Muscle of back (tissue), 13 donors: ENCODE measurements at places on chromosomes 4 and X. TPM values are rescaled to one million over a fixed set of nuclear protein-coding genes. Genes with fewer than 3 reads are reported as not detected.
A peak's percentile ranks its signal among the peaks of the same experiment; 100 is the strongest.

DNA sequence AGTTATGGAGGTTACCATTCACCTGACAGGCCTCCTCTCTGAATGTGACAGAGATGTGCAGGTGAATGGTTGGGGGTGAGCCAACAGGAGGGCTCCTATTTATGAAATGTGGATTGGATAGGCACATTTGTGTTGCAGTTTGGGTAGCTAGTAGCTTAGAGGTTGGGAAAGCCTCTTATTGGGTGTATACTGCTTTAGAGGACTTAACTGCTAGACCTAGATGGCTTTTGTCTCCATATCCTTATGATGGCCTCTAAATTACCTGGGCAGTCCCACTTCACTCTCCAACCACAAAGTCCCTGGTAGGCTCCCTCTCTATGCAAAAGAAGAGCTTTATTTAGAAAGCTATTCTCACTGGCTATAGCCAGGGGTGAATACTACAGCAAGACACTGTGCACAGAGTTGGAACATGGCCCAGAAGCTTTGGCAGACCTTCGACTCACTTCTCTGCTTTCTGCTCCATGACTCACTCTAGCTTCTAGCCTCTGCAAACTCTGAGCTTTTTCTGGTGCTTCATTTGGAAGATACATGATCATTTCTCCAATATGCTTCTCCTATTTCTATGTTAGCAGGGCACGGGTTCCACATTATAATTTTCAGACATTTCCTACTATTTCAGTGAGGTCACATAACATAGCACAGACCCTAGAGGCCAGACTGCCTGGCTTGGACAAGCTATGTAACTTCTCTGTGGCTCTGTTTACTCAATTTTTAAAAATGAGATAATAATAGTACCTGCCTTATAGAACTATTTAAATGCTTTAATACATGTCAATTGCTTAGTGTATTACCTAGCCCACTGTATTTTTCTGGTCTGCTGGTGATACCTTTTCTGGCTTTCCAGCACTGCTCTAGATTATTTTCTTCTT is 6.0 kb upstream of the VGLL1 start:
- DNase-seq = peak; percentile 89

DNA sequence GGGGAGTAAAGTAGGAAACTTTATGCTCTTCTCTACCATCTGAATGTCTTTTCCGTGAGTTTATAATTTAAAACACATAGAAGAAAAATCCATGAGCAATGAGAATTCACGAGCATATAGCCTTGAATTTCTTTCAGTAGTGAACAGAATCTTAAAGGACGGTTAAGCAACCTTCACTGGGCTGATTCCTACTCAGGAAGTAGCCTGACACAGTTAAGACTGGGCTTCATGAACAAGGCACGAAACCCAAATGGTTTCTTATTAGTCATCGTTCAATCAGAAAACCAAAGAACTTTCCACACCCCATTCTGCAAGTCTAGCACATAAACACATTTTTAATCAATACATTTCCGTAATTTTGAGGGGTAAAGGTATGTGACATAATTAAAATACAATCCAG is 95.8 kb downstream of the SH3KBP1 start:
- DNase-seq = no peak

- DNase-seq = no peak
Measured at GRCh38 chr4:41012293-41012692, 202.0 kb downstream of the APBB2 start.

- no peak for DNase-seq
Measured at GRCh38 chr4:186159613-186160012, 31.8 kb upstream of the CYP4V2 start.

- peak; percentile 49 for DNase-seq
Measured at GRCh38 chr4:5712517-5712916, 1.5 kb downstream of the EVC start.

GRCh38 chr4:67054896-67055295 is 490.4 kb downstream of the CENPC start:
- DNase-seq = no peak

DNA sequence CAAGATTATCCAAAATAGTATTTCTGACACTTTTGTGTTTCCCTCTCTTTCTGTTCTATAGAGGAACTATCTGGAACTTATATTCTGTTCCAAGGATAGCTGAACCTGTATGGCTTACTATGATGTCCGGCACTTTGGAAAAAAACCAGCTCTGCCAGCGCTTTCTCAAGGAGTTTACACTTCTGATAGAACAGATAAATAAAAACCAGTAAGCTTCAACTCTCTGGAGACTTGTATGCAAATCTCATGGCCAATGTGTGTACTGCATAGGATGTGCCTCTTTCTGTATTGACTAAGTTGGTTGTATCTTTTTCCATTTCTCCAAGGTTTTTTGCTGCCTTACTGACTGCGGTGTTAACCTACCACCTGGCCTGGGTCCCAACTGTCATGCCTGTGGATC is 92.5 kb downstream of the FNIP2 start:
- DNase-seq = no peak

DNA sequence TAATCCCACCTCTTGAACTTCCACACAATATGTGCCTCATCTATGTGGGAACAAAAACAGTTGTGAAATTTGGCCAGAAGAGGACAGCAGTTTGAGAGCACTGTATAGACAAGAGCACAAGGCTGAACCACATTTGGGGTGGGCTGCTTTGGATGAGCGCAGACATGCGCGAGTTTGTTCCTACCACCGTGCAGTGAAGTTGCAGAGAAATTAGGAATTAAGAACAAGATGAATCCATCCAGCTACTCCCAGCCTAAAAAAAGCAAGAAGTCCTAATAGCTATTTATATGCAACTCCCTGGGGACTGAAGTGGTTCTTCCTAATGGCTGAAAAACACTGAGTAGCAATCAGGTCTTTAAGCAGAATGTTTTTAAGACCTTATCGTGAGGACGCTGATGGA is 1.0 kb downstream of the GAB3 start:
- no peak for DNase-seq

DNA sequence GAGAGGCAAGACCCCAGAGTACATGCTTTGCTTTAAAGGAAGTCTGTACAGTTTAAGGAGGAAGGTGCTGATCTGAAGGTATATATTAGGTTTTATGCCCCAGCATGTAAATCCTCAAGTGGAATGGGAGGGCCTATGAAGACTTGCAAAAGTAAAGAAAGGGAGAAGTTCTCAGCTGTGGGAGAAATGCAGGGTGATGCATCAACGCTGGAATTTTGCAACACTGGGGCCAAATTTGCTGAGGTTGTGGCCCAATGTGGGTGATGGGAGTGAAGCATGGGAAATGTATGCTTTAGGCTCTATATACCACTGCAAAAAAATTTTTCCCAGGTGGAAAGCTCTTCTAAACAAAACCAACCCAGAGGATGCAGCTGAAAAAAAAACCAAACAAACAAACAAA is 33.8 kb upstream of the GPR174 start:
- DNase-seq = no peak

DNA sequence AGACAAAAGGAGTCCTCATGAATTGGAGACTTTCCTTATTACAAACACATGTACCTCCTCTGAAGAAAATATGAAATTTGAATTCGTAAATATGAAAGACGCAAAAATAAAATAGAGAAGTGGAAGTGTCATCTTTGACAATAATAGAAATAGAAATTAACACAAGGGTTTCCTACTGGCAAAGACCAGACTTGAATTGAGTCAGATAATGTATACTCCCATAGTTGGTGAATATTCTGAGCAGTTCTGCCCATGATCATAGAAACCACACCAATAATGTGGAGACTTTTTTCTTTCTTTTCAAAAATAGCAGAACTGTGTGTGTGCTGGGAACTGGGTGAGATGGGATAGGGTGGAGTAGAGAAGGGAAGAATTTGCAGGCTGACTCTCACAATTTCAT is 277.7 kb upstream of the TET2 start:
- DNase-seq = no peak

DNA sequence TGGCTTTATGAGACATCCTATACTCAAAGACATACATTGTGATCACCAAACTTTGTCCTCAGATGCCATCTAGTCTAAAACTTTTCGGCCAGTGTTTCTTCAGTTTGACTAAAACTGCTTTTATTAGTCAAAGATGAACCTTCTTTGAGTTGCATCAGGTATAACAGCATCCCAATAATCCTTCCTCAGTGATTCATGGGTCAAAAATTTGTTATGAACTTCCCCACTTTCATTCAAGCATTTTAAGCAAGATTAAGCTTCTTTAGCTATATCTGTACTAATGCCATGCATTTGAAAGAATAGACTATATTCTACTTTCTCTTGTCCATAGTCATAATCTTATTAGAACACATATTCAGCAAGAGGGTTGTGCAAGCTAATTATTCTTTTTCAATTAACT is 1070.4 kb upstream of the ADGRL3 start:
- no peak for DNase-seq

DNA sequence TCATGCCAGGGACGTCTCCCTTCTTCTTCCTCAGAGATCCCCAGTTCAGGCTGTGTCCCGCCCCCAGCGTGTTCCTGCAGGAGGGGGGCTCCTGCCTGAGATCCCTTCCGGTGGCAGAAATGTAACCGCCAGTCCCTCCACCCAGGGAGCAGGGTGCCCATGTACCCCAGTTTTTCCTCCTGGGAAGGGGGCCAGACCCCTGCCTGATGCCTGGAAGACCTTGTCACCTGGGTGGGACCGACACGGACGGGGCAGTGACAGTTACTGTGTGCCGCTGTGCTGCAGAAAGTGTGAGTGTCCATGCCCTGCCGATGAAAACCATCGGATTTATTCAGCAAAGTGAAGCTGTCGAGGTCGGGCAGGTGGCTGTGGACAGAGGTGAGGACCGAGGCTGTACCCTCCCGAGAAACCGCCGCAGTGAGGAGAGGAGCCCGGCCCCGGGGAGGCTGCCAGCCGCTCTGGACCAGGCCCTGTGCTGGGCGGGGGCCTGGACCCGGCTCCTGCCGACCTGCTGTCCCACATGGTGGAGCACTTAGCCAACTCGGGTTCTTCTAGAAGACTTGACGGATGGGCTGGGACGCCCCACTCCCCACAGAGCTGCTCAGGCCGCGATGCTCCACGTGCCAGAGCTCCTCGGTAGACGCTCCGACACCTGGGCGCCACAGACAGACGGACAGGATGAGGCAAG is 36.7 kb upstream of the HMX1 start:
- no peak for DNase-seq

GRCh38 chr4:34800953-34801352 is 1443.4 kb downstream of the ARAP2 start:
- DNase-seq = no peak

- no peak for DNase-seq
Measured at GRCh38 chr4:125132729-125133128, 182.0 kb upstream of the FAT4 start.

GRCh38 chr4:56953680-56954520 is 23.5 kb downstream of the NOA1 start:
- DNase-seq = no peak

GRCh38 chr4:130110770-130111169 is 1014.8 kb downstream of the C4orf33 start:
- DNase-seq = no peak

- DNase-seq = no peak
Measured at GRCh38 chr4:48450740-48451139, 32.4 kb upstream of the SLC10A4 start.

DNA sequence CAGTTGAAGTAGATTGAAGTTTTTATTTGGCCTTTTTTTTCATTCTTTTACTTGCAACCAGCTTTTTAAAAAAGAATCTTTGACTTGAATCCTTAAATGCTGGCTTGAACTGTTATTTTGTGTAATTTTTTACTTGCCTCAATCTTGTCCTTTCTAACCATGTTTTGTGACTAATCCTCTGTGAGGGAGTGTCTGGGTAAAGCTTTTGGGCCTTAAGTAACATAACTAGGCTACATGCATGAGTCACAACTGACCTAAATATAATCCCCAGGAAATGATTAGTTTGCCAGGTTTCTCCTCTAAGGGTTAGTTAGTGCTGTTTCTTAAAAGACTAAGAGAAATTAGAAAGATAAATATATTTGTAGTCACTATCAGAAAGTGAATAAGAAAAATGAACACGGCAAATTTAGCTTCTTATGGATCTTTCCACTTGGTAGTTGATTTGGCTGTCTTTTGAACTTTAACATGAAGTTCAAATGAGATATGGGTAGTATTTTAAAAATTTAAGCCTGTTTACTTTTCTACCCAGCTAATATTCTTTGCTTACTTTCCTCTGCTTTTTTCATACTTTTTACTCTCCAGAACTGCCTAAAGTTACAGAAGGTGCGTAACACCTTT is 13.0 kb downstream of the EXOC1 start:
- peak; percentile 56 for DNase-seq

DNA sequence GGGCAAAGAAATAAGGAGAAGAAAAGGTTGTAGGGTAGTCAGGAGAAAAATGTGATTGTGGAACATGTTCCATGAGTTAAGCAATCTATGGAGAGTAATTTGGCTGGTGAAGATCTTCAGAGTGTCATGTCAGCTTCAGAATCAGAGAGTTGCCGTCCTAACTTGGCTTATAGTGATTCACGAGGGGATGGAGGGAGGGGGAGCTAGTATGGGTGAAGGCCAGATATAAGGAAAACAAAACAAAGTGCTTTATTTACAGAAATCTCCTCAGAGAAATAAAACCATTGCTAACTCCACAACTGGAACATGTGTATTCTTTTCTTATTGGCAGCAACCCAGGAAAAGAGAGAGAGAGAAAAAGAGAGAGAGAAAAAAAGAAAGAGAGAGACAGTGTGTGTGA is 256.5 kb upstream of the NRK start:
- peak; percentile 75 for DNase-seq

PTCHD1 gene
- polyA plus RNA-seq = 0.80 TPM

CAPN6 gene
- polyA plus RNA-seq = 553 TPM

TREX2 gene
- polyA plus RNA-seq = 0.49 TPM

SSX2 gene
- not detected for polyA plus RNA-seq

MAGEB3 gene
- polyA plus RNA-seq = not detected

ETDA gene
- not detected for polyA plus RNA-seq

MAGEB10 gene
- polyA plus RNA-seq = not detected

BCORL1 gene
- 15.3 TPM for polyA plus RNA-seq

SMIM31 gene
- polyA plus RNA-seq = not detected
